ENCODE measurements at places on chromosomes 7 and 10. TPM values are rescaled to one million over a fixed set of nuclear protein-coding genes. Genes with fewer than 3 reads are reported as not detected.
A peak's percentile ranks its signal among the peaks of the same experiment; 100 is the strongest.

UCMA gene
- total RNA-seq: not detected

C10orf62 gene
- not detected for total RNA-seq

GRCh38 chr7:159005618-159006017, 139.0 kb downstream of the VIPR2 start:
- no peaks in the 10 kb centered on the region for H3K27me3 ChIP-seq
- no peaks in the 10 kb centered on the region for H3K4me1 ChIP-seq
- no peak overlapping the region for H3K4me3 ChIP-seq
- no peaks in the 10 kb centered on the region for H3K36me3 ChIP-seq

DNA sequence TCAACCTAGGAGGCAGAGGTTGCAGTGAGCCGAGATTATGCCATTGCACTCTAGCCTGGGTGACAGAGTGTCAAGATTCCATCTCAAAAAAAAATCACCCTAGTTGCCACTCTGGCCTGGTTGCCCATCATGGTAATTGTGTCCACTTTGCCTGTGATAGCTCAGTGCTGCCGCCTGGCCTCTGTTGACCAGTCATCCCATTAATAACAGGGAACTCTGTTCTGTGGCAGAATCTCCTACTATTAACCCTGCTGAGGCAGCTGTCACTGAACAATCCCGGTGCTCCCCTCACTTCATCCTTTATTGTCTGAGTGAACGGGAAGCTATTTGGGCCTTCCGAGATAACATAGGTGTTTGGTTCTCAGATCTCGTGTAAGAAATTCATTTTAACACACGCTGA, 14.6 kb downstream of the ZNF3 start:
- no peak for DNase-seq
- H3K36me3 ChIP-seq: peaks cover 64% of the 10 kb centered on the region
- H3K27me3 ChIP-seq: no peaks in the 10 kb centered on the region
- H3K27ac ChIP-seq: no peak overlapping the region
- H3K4me1 ChIP-seq: peaks cover 6% of the 10 kb centered on the region

DNA sequence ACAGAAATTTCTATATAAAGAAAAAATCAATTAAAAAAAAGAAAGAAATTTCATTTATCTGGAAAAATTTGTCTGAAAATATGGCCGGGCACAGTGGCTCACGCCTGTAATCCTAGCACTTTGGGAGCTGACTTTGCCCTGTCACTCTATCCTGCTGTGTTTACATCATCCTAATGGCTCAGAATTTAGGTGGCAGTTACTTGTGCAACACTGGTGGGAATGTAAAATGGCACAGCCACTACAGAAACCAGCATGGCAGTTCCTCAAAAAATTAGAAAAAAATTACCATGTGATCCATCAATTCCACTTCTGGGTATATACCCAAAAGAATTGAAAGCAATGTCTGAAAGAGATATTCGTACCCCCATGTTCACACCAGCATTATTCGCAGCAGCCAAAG, 405.2 kb upstream of the AUTS2 start:
- H3K4me3 ChIP-seq: no peak overlapping the region
- H3K36me3 ChIP-seq: no peaks in the 10 kb centered on the region
- peaks cover 3% of the 10 kb centered on the region for H3K27me3 ChIP-seq
- no peak for DNase-seq

- H3K4me3 ChIP-seq: no peak overlapping the region
- H3K27ac ChIP-seq: no peak overlapping the region
- DNase-seq: no peak
- no peaks in the 10 kb centered on the region for H3K36me3 ChIP-seq
- H3K27me3 ChIP-seq: peaks cover 14% of the 10 kb centered on the region
These were observed 119.9 kb downstream of the SLC16A9 start for GRCh38 chr10:59589796-59590195.

DNA sequence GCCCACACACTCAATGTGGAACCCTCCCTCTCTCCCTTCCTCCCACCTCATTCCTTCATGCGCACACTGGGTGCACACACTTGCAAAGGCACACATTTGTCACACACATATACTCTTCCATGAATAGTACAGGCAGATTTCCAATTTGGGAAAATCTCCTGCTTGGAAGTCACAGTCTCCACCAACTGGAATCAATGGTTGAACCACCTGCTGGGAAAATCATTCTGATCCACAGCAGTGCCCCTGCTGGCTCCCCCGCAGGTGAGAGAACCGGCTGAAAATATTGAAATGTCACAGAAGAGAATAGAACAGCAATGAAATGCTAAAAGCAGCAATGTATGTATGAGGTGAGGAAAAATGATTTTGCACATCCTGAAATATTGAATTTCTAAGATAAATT, 232.7 kb downstream of the ADAM12 start:
- H3K4me3 ChIP-seq: no peak overlapping the region
- peaks cover 10% of the 10 kb centered on the region for H3K4me1 ChIP-seq
- DNase-seq: no peak
- peaks cover 1% of the 10 kb centered on the region for H3K36me3 ChIP-seq
- H3K27ac ChIP-seq: no peak overlapping the region
- peaks cover 36% of the 10 kb centered on the region for H3K27me3 ChIP-seq

DNA sequence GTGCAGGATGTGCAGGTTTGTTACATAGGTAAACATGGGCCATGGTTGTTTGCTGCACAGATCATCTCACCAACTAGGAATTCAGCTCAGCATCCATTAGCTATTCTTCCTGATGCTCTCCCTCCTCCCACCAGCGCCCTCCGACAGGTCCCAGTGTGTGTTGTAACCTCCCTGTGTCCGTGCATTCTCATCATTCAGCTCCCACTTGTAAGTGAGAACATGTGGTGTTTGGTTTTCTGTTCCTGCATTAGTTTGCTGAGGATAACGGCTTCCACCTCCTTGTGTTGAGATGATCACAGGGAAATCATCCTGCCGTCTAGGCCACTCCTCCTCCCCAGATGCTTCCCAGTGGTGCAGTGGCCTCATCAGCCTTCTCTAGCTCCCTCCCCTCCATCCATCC, 261.6 kb upstream of the GALNT17 start:
- H3K4me3 ChIP-seq: no peak overlapping the region
- peaks cover 2% of the 10 kb centered on the region for H3K36me3 ChIP-seq
- H3K27ac ChIP-seq: no peak overlapping the region
- H3K4me1 ChIP-seq: no peaks in the 10 kb centered on the region

DNA sequence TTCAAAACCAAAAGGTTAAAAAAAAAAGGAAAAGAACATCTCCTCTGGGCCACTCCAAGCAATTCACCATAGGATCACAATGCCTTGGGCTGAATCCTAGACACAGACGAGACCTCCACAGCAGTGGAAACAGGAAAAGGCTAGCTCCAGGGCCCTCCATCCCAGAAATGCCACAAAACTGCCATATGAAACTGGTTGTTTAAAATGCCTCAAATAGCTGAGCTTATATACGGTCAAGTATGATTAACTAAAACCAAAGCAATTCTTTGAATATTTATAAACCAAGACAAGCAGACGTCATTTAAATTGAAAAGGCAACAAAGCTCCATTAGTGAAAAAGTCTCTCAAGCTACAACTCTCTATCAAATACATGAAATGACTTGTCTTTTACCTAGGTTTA, 63.1 kb downstream of the DOCK4 start:
- H3K27me3 ChIP-seq: no peaks in the 10 kb centered on the region
- H3K36me3 ChIP-seq: no peaks in the 10 kb centered on the region
- H3K4me3 ChIP-seq: no peak overlapping the region
- DNase-seq: no peak
- no peak overlapping the region for H3K27ac ChIP-seq

DNA sequence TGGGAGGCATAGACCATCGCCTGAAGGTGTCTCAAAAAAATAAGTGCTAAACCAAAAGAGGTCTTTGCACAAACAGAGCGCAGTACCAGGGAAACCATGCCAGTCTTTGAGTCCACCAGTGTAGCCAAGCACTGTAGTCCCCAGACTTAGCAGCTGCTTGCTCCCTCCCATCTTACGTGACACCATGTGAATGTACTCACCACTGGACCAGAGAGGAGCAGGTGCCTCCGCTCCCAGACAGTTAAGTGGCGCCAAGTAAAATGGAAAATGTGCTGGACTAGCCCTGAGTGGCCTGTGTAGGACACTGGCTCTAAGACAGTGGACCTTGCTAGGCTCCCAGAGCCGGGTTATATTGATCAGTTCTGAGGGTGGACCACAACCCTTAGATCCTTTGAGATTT, 47.7 kb upstream of the PLEKHA1 start:
- H3K36me3 ChIP-seq: no peaks in the 10 kb centered on the region
- no peak overlapping the region for H3K27ac ChIP-seq
- peaks cover 24% of the 10 kb centered on the region for H3K27me3 ChIP-seq
- no peak for DNase-seq
- no peaks in the 10 kb centered on the region for H3K4me1 ChIP-seq
- H3K4me3 ChIP-seq: no peak overlapping the region

GRCh38 chr10:19499291-19499770, 316.9 kb upstream of the PLXDC2 start:
- no peak overlapping the region for H3K4me3 ChIP-seq
- peaks cover 8% of the 10 kb centered on the region for H3K4me1 ChIP-seq
- DNase-seq: no peak

GRCh38 chr10:120458432-120458831, 1.4 kb downstream of the PLPP4 start:
- peak overlapping the region; percentile 74 for H3K4me3 ChIP-seq
- DNase-seq: no peak
- H3K36me3 ChIP-seq: no peaks in the 10 kb centered on the region
- H3K4me1 ChIP-seq: peaks cover 18% of the 10 kb centered on the region

DNA sequence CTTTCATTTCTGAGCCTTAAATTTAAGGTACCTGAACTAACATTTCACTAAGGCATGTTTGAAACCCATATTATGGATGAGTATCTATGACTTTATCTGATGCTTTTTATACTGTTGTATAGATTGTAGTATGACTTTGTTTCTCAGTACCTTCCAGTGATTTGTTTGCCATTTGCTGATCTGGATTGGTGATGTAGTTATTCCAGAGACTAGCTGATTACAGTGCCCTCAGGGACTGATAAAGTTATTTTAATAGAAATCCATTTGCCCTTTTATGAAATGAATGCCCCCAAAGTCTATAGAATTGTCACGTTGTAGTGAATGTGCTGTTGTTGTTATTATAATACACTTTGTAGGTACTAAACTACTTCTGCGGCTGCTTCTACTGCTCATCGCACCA, 385.4 kb upstream of the LRGUK start:
- no peak overlapping the region for H3K27ac ChIP-seq
- DNase-seq: no peak
- no peaks in the 10 kb centered on the region for H3K27me3 ChIP-seq
- peaks cover 16% of the 10 kb centered on the region for H3K4me1 ChIP-seq
- no peaks in the 10 kb centered on the region for H3K36me3 ChIP-seq
- no peak overlapping the region for H3K4me3 ChIP-seq
